ENCODE measurements at places on chromosomes 11 and 22.

GRCh38 chr22:39090426-39091064, 6.5 kb upstream of the APOBEC3H start:
- DNase-seq = no peak

GRCh38 chr11:16373768-16374167, 17.4 kb upstream of the SOX6 start:
- no peak for DNase-seq

DNA sequence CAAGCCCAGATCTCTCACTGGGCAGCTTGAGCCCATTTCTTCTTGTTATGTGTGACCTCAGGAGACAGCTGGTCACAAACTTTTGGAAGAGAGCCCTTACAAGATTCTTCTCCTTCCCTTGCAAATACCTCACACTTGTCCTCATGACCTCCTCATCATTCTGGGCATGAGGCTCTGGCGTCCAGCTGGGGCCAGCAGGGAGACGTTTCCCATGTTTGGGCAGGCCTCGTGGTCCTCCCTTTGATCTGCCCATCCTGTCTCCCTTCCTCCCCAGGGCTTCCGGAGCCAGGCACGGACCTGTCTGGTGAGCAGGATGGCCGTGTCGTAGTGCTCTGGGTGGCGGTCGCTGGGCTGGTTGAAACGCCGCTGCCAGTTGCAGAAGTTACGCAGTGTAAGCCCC, 9.7 kb downstream of the ADAMTS8 start:
- DNase-seq = no peak

- no peak for DNase-seq
These were observed 19.2 kb downstream of the LRRC55 start for GRCh38 chr11:57200917-57201316.

DNA sequence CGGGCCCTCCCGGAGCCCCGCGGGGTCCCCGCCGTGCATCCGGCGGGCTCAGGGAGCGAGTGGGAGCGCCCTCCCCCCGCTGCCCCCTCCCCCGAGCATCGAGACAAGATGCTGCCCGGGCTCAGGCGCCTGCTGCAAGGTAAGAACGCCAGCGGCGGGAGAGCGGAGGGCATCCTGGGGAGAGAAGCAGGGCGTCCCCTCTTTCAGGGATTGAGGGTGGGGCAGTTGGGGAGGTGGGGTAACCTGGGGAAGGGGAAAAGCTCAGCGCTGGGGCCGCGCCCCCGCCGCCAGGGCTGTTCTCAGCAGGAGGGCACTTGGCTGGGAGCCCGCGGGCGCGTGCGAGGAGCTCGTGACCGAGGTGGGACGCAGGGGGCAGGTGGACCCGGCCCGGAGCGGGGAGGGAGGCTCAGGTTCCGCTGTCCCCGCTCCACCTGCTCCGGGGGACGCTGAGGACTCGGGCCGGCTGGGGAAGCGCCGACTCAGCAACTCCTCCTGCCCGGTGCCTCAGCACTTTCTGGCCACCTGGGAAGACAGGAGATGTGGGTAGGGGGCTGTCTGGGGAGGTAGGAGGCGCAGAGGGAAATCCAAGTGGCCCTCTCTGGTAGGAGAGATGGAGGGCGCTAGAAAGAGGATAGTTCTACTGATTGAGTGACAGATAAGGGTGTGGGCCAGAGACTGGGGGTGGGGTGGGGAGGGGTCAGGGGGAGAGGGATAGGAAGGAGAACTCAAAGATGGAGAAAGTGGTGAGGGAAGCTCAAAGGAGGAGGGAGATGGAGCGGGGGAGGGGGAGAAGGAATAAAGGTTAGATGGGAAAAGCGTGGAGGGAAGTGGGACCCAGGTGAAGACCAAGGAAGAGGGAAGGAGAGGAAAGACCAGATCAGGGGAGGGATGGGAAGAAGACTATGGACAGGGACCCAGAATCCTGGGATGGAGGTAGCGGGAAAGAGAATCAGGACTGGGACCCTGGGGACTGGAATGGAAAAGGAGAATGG, 726 bp downstream of the RTN4RL2 start:
- DNase-seq = no peak

DNA sequence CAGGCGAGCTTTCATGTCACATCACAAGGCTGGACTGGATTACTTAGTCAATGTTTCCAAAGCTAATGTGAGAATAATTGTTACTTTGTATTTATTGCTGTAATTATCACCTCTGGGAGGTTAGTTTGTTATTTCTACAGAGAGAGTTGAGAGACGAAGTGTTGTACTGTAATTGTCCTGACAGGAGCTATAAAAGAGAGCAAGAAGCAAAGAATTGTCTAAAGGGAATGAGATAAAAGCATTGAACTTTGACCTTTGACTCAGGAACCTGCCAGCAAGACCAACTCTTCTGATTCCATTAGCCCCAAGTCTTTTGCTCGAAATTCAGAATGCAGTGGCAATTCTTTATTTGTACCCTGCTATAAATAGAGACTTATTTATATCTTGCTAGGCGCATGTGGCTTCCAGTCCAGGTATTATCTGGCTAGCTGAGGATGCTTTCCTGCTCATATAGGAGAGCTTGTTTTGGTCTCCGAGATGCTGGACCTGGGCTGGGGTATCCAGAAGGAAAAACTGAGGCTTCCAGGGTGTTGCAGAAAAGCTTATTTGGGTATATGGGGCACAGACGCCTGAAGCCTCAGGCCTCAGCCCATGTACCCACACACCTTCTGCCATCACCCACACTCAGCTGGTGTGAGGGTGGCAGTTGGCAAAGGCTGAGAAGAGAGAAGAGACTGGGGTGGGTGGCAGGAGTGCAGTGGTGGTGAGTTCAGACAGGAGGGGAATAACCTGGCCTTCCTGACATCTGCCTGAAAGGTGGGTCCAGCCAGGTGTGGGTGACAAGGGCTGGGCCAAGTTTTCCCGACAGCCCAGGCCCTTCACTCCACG, 40.7 kb downstream of the SYT13 start:
- no peak for DNase-seq

DNA sequence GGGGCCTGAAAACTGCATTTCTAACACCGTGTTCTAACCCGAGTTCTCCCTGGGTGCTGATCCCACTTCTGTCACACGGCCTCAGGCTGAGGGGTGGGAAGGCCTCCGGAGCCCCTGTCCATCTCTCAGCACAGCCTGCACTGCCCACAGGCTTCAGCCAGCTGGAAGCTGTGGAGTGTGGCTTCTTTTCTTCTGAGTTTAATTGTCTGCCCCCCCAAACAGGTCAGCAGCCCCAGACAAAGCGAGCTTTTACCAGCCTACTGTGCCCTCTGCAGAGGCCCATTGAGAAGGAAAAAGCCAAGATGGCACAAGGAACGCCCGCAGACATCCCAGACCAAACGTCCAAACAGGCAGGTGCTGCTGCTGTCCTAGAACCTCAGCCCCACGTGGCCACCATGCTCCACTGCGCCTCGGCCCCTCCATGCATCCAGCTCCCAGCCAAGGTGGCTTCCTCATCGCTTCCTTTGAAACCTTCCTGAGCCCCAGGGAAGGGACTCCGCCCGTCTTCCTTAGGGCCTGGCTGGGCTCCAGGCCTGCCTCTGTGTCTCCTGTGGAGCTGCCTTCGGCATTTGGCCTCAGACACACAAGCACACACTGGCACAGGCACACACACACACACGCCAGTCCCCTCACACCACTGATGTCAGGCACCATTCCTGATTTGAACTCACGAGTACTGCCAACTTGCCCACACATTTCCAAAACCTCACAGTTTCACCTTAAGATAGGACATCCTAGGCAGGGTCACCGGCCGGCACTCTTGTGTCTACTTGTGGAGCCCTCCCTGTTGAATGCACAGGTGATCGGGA, 1.7 kb downstream of the MOB2 start:
- no peak for DNase-seq

- DNase-seq = no peak
These were observed 5.0 kb upstream of the USP47 start for GRCh38 chr11:11836676-11837231.

GRCh38 chr11:72807792-72808191, 6.4 kb upstream of the ATG16L2 start:
- peak; percentile 77 for DNase-seq

- peak; percentile 73 for DNase-seq
These were observed at the start of gene SIK2 for GRCh38 chr11:111601979-111602864. Gene SIK2 (plus strand): TSS chr11:111602449. CDS start chr11:111602564, 115 bp downstream.

- DNase-seq = no peak
These were observed 135.2 kb upstream of the NAV2 start for GRCh38 chr11:19577391-19577975.

DNA sequence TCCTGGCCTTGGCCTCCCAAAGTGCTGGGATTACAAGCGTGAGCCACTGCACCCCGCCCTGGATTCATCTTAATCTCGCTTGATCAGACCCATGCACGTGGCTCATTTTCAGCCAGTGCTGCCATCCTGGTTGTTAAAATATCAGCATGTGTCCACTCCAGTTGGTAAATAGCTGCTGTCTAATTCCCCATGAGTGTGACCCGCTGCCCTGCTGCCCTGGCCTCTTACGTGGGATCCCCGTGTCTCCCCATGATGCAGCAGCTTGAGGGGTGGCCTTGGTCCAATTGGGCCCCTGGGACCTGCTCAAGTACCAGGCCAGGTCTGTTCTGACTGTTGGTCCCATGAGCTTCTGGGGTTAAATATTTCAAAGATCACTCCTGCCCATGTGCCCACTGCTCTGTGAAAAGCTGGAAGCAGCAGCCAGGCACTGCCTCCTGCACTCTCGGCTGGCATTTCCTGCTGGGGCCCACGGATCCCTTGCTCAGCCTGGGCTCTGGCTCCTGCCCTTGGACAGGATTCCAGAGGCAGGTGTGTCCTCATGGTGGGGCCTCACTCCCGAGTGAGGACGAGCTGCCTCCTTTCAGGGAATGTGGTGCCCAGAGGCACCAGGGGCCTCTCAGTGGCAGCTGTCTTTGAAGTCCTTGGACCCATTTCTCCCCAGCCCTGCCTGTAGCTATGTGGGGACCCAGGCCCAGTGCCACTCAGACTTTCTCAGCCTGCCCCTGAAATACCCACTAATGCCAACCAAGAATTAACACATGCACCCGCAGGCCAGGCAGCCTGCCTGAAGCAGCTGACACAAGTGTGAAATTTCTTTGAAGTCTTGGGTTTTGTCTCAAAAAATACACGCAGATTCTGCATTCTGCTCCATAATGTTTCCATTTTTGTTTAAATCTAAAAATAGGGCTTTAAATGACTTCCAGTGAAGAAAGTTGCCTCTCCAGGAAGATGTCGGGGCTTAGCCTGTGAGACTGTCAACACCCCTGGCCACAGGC, 38.1 kb upstream of the PRDM11 start:
- no peak for DNase-seq

DNA sequence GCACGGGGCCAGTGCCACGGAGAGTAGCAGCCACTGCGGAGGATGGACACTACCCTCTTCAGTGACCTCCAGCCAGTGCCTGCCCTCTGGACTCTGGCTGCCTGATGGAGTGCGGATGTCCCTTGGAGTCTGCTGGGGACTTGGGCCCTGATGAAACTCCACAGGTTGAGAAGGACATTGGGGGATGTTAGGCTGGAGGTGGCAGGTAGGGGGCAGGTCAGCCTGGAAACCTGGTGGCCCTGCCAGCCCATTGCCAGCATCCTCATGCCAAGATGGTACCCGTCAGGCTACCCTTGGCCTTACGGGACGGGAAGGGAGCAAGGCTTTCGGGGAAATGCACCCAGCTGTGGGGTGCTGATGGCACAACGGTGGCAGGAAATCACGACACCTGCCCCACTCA, 4.0 kb downstream of the CABP7 start:
- DNase-seq = no peak

GRCh38 chr11:14413307-14414069, 54.5 kb upstream of the RRAS2 start:
- peak; percentile 72 for DNase-seq

DNA sequence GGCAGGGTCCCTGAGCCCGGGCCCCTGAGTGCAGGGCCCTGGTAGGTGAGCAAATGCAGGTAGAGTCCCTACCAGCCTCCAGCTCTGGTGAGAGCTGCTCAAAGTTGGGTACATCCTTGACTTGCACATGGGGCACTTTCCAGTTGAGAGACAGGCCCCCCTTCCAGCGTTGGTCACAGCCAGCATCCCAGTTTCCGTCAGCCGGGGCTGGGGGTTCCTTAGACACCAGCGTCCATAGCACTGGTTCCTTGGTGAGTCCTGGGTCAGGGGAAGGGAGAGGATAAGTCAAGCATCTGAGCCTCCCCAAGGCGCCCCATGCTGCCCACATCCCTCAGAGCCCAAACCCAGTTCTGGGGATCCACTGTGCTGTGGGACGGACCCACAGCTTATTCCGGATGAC, 5.6 kb downstream of the PNPLA5 start:
- DNase-seq = no peak

DNA sequence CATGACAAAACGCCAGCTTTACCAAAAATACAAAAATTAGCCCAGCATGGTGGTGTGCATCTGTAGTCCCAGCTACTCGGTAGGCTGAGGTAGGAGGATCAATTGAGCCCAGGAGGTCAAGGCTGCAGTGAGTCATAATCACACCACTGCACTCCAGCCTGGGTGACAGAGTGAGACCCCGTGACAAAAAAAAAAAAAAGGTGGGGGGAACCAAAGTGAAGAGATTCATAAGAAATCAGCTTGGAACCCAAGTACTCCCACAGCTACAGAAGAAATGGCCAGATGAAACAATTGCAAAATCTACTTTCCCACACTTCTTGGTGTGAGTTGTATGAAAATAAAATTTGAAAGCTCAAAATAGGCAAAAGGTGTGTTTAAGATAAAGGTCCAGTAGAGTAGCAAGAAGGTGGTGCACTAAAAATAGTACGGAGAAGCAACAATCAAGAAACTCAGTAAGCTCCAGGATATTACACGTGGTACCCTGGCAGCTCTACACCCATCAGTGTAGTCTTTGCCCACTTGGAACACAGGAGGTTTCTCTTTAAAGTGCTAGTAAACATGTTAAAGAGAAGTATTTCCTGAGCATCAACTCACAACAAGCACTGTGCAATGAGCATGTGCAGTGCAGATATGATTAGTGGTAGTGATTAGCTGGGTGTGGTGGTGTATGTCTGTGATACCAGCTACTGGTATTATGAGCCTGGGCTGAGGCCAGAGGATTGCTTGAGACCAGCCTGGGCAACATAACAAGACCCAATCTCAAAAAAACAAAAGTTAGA, 5.3 kb downstream of the HARBI1 start:
- no peak for DNase-seq

DNA sequence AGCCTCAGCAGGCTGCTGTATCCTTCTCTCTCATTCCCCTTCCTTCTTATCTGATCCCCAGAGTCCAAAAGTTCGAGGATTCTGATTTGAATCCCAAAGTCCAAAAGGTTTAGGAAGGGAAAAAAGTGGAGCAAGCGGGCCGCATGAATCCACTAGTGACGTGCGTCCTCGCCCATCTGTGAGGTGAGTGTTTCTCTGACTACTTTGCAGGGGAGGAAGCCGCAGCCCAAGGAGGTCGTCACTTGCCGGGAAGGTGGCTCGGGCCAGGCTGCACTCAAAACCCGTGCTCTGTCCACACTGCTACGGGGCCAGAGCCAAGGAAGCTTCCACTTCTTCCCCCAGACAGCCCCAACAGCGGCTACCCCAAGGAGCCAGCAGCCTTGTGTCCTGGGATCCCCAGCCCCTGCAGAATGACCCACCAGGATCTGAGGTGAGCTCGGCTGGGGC, 16.3 kb downstream of the SLC25A18 start:
- no peak for DNase-seq

DNA sequence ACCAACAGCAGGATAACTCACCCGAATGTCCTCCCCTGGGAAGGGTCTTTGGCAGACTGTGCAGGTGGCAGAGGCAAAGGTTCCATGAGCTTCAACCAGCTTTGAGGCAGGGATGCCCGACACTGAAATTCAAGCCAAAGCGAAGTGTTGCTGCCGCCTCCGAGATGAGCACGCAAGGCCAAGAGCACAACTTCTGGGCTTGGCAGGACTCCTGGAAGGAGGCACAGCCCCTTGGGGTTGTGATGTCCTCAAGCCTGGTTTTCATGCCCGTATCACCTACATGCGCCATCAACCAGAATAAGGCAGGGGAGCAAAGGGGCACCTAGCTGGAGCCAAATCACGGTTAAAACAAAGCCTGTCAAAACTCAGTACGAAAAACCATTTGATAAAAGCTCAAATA, 5.7 kb downstream of the SIRT3 start:
- no peak for DNase-seq

- DNase-seq = peak; percentile 42
These were observed 43.0 kb upstream of the RTL6 start for GRCh38 chr22:44540756-44541670.
